K562 (cell line): ENCODE measurements at places on chromosomes 16 and 17. TPM values are rescaled to one million over a fixed set of nuclear protein-coding genes. Genes with fewer than 3 reads are reported as not detected.
A peak's percentile ranks its signal among the peaks of the same experiment; 100 is the strongest.

RAB11FIP4 gene
- total RNA-seq: 12.0 and 12.3 TPM in 2 replicates

C16orf54 gene
- 0.09 TPM in 1 of 2 replicates, not detected in the other for total RNA-seq

KRTAP17-1 gene
- total RNA-seq: not detected in 2 replicates

DOC2A gene
- total RNA-seq: 0.38 and 0.47 TPM in 2 replicates

GRCh38 chr17:79991140-79991923, 44.3 kb downstream of the TBC1D16 start:
- no peak overlapping the region for H3K4me3 ChIP-seq
- no peak overlapping the region for H3K27ac ChIP-seq
- DNase-seq: peak; percentile 73
- H3K4me1 ChIP-seq: peaks cover 16% of the 10 kb centered on the region

DNA sequence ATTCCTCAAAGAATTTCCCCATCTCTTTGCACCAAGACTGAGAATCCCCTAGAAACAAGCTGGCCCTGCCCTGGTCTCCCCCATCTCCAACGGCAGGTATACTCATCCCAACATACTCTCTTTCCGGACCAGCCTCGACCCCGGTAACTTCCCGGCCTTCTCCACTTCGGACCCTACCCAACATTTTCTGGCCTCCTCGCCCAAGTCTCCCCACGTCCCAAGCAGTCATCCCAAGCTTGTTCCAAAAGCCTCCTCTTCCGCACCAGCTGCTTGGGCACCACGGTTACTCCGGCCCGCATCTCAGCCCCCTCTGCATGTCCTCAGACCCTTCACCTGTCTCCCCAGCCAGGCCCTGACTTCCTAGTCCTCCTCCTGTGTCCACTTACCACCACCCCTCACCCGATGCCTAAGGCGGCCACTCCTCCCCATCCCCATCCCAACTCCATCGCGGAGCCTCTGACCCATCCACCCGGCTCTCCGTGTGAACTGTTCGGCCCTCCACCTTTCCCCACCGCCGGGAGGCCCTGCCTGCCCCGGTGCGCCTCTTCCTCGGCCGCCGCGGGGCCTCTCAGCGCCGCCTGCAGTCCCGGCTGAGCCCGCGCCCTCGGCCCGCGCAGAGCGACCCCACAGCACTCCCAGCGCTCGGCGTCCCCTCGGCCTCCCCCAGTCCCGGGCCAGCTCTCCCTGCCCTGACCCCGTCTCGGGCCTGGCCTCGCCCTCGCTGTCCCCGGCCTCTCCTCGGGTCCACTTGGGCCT, 994 bp downstream of the PITPNA start:
- H3K36me3 ChIP-seq: peaks cover 27% of the 10 kb centered on the region; the same call in 2 of the 3 replicates
- H3K4me1 ChIP-seq: peaks cover 19% of the 10 kb centered on the region; the same call in 2 of the 3 replicates
- H3K27me3 ChIP-seq: no peaks in the 10 kb centered on the region
- no peak for DNase-seq
- peak overlapping the region; percentile 63 for H3K4me3 ChIP-seq
- peak overlapping the region; percentile 78; the same call in 1 of the 3 replicates for H3K27ac ChIP-seq

DNA sequence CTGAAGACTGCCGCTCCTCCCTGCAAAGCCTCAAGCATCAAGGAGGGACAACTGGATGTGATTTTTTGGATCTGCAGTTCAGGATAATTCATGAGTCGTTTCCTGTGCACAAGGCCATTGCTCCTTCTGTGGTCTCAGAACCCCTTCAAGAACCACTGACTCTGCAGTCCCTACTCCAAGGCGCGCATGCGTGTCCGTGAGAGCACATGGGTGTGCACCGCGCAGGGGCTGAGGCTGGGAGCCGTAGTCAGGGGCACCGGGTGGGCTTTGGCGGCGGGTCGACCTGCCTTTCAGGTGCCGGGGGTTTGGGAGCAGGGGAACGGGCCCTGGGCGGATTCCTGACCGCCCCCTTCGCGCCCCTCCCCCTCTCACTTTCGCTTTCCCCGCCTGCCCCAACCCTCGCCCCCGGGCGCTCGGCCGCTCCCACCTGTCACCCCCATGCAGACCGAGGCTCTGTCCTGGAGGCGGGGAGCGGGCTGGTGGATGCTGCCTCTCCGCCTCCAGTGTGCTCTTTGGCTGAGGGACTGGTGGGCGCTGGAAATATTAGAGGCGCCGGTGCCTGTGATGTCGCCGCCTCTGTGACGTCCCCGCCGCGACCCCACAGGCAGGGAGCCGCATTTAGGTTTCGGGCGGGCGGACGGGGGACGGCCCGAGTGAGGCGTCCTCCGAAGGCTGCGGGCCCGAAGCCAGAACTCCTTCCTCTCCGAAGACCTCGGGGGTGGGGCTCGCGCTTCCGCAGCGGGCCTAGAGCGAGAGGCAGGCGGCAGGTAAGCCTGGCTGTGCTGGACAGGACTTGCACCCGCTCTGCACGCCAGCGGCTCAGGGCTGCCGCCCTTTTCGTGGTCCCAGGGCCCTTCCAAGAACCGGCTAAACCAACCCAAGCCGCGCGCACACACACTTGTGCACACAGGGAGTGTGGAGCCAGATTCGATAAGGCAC, at the start of gene SPATA32:
Gene SPATA32 (minus strand): TSS at position 518 of the 939 bp plus-strand sequence. CDS start 78 bp downstream, at position 440.
- H3K36me3 ChIP-seq: peaks cover 45% of the 10 kb centered on the region; the same call in 2 of the 3 replicates
- no peak for DNase-seq
- H3K27me3 ChIP-seq: no peaks in the 10 kb centered on the region
- no peak within 1 kb of the TSS for H3K27ac ChIP-seq

GRCh38 chr16:24834459-24835335, 11.1 kb upstream of the SLC5A11 start:
- no peaks in the 10 kb centered on the region for H3K27me3 ChIP-seq
- no peaks in the 10 kb centered on the region; the same call in 2 of the 3 replicates for H3K36me3 ChIP-seq
- no peak overlapping the region for H3K27ac ChIP-seq
- no peak overlapping the region for H3K4me3 ChIP-seq
- peak; percentile 50 for DNase-seq
- H3K4me1 ChIP-seq: peaks cover 19% of the 10 kb centered on the region

- no peak overlapping the region for H3K27ac ChIP-seq
- peaks cover 50% of the 10 kb centered on the region; the same call in 2 of the 3 replicates for H3K36me3 ChIP-seq
- no peaks in the 10 kb centered on the region for H3K27me3 ChIP-seq
- no peak for DNase-seq
- H3K4me1 ChIP-seq: 0 out of 2 replicates have a peak, but pooled peaks cover 3% of the 10 kb centered on the region
- no peak overlapping the region for H3K4me3 ChIP-seq
Observed at GRCh38 chr17:66309793-66310192, 7.4 kb downstream of the PRKCA start.

- no peak for DNase-seq
- H3K36me3 ChIP-seq: no peaks in the 10 kb centered on the region
- peaks cover 24% of the 10 kb centered on the region for H3K4me1 ChIP-seq
- no peak overlapping the region for H3K4me3 ChIP-seq
Observed at GRCh38 chr17:50638966-50639713, 4.5 kb downstream of the ABCC3 start.

DNA sequence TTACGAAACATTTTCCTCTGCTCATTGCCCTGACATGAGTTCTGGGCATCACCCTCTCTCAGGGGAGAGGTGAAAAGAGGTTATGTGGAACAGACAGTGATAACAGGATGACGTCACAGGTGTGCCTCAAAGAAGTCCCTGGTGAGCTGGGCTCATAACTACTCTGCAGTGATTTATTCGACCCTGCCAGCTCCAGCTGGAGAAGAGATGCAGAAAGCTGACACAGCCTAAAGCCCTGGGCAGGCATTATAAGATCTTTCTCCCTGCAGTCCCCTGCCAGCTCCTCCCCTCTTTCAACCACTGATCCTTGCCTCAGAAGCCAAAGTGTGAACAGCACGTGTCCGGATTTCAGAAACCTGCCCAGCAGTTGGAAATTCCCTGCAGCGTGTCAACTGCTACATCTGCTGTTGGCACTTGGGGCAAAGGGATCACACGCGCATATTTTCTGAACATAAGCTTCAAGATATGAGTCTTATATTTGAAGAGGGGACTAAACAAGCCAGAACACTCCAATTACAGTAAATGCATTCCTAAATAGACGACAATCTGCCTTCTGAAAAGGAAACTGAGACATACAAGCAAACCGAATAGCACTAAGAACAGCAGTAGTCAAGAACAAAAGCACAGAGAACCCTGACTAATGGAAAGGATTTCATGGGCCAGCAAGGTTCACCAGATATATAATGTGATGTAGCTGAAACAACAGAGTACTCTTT, 80.5 kb downstream of the SMG6 start:
- 0 out of 3 replicates have a peak, but pooled peaks cover 3% of the 10 kb centered on the region for H3K4me1 ChIP-seq
- no peak overlapping the region for H3K27ac ChIP-seq
- peaks cover 5% of the 10 kb centered on the region; the same call in 1 of the 3 replicates for H3K36me3 ChIP-seq
- H3K27me3 ChIP-seq: no peaks in the 10 kb centered on the region

DNA sequence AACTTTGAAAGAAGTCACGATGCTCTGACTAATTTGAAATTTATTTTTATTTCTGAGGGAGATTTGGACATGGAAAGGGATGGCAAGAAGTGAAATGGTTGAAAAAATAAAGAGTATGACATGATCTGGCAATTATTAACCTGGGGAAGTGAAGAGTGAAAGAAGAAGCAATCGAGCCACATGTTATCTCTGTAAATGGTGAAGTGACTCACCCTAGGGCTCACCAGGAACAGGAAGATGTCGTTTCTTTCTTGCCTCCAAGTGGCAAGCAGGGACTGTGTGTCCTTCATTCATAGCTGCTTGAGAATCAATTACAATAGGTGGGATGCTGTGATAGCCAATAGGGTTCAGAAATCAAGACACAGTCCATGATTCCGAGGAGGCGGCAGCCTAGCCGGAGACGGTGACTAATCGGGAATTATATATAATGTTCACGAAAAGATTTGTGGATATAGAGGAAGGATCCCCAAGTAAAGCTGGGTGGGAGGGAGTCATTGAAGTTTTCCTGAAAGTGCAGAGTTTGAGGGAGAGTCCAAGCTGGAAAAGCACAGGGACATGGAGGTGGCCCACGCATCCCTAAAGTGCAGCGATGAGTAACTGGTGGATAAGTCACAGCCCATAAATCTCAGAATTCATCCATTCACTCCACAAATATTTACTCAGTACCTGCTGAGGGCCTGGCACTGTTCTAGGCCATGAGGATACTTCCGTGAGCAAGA, 18.2 kb upstream of the KRT20 start:
- no peaks in the 10 kb centered on the region for H3K36me3 ChIP-seq
- peak; percentile 32 for DNase-seq
- no peak overlapping the region for H3K27ac ChIP-seq
- no peak overlapping the region for H3K4me3 ChIP-seq
- H3K27me3 ChIP-seq: peaks cover 36% of the 10 kb centered on the region
- H3K4me1 ChIP-seq: no peaks in the 10 kb centered on the region; the same call in 2 of the 3 replicates

- H3K27ac ChIP-seq: no peak overlapping the region
- DNase-seq: no peak
- H3K36me3 ChIP-seq: peaks cover 44% of the 10 kb centered on the region; the same call in 1 of the 3 replicates
- no peaks in the 10 kb centered on the region for H3K27me3 ChIP-seq
- no peak overlapping the region for H3K4me3 ChIP-seq
Observed at GRCh38 chr17:6608321-6608720, 32.2 kb downstream of the KIAA0753 start.

DNA sequence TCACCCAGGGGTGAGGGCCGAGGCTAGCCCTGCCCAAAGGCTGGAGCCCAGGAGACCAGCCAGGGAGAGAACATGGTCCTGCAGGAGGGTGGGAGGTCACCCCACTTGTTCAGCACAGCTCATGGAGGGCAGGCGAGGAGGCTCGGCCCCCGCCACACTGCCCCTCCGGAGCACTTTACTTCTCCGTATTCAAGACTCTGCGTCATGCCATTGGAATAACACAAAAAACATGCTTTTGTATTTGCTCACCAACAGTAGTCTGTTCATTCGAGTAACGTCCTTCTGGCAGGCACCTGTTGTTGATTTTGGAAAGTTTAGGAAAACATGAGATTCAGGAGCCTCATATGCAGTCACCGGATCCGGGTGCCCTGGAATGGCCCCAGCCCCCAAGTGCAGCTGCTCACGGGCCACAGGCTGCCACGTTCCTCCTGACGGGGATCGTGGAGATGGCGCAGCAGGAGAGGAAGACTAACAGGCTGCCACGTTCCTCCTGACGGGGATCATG, 81.1 kb upstream of the DNAH17 start:
- DNase-seq: no peak
- peaks cover 35% of the 10 kb centered on the region for H3K27me3 ChIP-seq
- no peaks in the 10 kb centered on the region; the same call in 1 of the 2 replicates for H3K4me1 ChIP-seq
- H3K27ac ChIP-seq: no peak overlapping the region
- no peak overlapping the region for H3K4me3 ChIP-seq
- H3K36me3 ChIP-seq: no peaks in the 10 kb centered on the region

GRCh38 chr17:48985436-48986245, 11.5 kb upstream of the IGF2BP1 start:
- H3K36me3 ChIP-seq: no peaks in the 10 kb centered on the region
- no peaks in the 10 kb centered on the region for H3K27me3 ChIP-seq
- no peak overlapping the region for H3K27ac ChIP-seq
- no peaks in the 10 kb centered on the region; the same call in 1 of the 2 replicates for H3K4me1 ChIP-seq

- no peaks in the 10 kb centered on the region for H3K27me3 ChIP-seq
- peaks cover 39% of the 10 kb centered on the region; the same call in 2 of the 3 replicates for H3K36me3 ChIP-seq
Observed at GRCh38 chr17:27558341-27558740, 72.6 kb upstream of the LGALS9 start.

DNA sequence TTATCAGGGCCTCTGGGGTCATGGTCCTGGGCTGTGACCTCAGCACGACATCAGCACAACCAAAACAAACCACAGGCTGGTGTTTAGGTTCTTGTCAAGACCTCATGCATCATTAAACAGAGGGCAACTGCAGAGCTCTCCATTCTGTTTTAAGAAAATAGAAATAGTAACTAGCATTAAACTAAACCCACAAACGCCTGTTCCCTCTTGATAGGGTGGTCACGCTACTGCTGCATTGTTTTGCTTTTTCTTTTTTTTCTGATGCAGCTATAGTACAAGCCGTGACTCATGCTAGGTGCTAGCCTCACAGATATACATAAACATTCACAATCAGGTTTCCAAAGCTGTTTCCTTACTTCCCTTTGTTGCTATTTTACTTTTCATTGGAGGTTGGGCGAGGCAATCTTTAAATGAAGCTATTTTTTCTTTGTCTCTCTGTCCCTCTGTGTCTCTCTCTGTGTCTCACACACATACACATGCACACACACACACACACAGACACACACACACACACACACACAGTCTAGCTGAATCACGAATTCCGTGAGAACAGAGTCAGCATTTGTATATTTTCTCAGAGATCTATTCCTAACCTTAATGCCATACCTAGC, 310.3 kb downstream of the CDH13 start:
- H3K4me3 ChIP-seq: no peak overlapping the region
- no peak overlapping the region for H3K27ac ChIP-seq
- no peak for DNase-seq

DNA sequence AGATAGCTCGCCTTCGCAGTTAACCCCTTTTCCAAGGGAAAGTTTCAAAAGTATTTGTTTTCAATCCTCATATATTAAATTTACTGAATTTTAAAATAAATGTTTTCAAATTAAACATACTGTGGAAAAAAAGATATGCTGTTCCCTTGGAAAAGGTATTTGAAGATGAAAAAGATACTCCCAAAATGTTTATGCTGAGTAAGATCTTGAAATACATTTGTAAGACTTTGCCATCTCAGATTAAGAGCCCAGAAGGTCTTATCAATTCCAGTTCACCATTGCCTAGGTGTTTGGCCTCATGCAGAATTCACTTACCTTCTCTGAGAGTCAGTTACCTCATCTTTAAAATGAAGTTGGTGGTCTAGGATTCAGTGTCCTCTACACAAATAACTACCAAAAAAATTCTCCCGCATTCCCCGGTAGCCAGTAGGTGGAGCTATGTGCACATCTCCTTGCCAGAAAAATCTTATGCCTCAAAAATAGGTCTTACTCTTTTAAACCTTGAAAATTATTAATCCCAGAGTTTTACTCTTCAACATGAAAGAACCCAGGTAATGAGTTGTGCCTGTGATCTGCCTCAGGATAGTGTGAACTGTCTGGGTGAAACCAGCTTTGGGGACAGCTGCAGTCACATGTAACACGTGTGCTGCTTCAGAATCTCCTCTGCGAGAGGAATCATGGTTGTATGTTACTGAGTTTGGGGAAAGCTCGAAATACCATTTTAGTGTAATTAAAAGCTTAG, 178.3 kb downstream of the MRTFB start:
- DNase-seq: peak; percentile 42
- H3K27ac ChIP-seq: no peak overlapping the region
- no peak overlapping the region for H3K4me3 ChIP-seq
- H3K27me3 ChIP-seq: no peaks in the 10 kb centered on the region
